Activated CD8-positive, alpha-beta T cell treated with anti-CD3 and anti-CD28 coated beads, Interleukin-2, amount 10 ng/mL, durations not matched to agents 7 days and 5 days (primary cell): ENCODE measurements at places on chromosomes 4 and X.

GRCh38 chr4:71665358-71665757 lies 118.5 kb downstream of the GC start:
- DNase-seq = no peak
- no peaks in the 10 kb centered on the region for H3K36me3 ChIP-seq
- H3K27me3 ChIP-seq = no peaks in the 10 kb centered on the region

- H3K36me3 ChIP-seq = no peaks in the 10 kb centered on the region
- H3K4me3 ChIP-seq = no peak overlapping the region
- peaks cover 3% of the 10 kb centered on the region for H3K4me1 ChIP-seq
- DNase-seq = no peak
Measured at GRCh38 chr4:81627590-81627989, 155.9 kb upstream of the RASGEF1B start.

- no peaks in the 10 kb centered on the region for H3K36me3 ChIP-seq
- no peak overlapping the region for H3K27ac ChIP-seq
- H3K4me3 ChIP-seq = no peak overlapping the region
- H3K27me3 ChIP-seq = peaks cover 18% of the 10 kb centered on the region
- no peak for DNase-seq
Measured at GRCh38 chr4:185115827-185116232, 27.2 kb upstream of the SLC25A4 start.

GRCh38 chr4:15657366-15657765 lies 2.2 kb upstream of the FBXL5 start:
- peaks cover 26% of the 10 kb centered on the region for H3K4me1 ChIP-seq
- H3K36me3 ChIP-seq = peaks cover 31% of the 10 kb centered on the region
- no peak overlapping the region for H3K4me3 ChIP-seq

- no peak overlapping the region for H3K4me3 ChIP-seq
- DNase-seq = no peak
- H3K36me3 ChIP-seq = no peaks in the 10 kb centered on the region
- peaks cover 2% of the 10 kb centered on the region for H3K27me3 ChIP-seq
Measured at GRCh38 chr4:4969298-4969697, 50.0 kb downstream of the CYTL1 start.

GRCh38 chr4:19285146-19285545 lies 966.6 kb upstream of the SLIT2 start:
- no peaks in the 10 kb centered on the region for H3K36me3 ChIP-seq
- H3K27me3 ChIP-seq = no peaks in the 10 kb centered on the region
- no peaks in the 10 kb centered on the region for H3K4me1 ChIP-seq
- H3K4me3 ChIP-seq = no peak overlapping the region
- H3K27ac ChIP-seq = no peak overlapping the region
- DNase-seq = no peak

DNA sequence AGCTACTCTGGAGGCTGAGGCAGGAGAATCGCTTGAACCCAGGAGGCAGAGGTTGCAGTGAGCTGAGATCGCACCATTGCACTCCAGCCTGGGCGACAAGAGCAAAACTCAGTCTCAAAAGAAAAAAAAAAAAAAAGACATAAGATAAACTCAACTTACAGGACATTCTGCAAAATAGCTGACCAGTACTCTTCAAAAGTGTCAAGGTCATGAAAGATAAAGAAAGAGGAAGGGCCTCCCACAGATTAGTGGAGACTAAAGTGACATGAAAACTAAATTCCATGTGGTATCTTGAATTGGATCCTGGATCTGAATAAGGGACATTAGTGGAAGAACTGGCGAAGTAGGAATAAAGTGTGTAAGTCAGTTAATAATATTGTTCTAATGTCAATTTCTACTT lies 63.3 kb downstream of the ZNF182 start:
- peaks cover 3% of the 10 kb centered on the region for H3K36me3 ChIP-seq
- H3K27me3 ChIP-seq = no peaks in the 10 kb centered on the region
- H3K27ac ChIP-seq = no peak overlapping the region
- H3K4me1 ChIP-seq = peaks cover 7% of the 10 kb centered on the region
- no peak for DNase-seq
- H3K4me3 ChIP-seq = no peak overlapping the region

DNA sequence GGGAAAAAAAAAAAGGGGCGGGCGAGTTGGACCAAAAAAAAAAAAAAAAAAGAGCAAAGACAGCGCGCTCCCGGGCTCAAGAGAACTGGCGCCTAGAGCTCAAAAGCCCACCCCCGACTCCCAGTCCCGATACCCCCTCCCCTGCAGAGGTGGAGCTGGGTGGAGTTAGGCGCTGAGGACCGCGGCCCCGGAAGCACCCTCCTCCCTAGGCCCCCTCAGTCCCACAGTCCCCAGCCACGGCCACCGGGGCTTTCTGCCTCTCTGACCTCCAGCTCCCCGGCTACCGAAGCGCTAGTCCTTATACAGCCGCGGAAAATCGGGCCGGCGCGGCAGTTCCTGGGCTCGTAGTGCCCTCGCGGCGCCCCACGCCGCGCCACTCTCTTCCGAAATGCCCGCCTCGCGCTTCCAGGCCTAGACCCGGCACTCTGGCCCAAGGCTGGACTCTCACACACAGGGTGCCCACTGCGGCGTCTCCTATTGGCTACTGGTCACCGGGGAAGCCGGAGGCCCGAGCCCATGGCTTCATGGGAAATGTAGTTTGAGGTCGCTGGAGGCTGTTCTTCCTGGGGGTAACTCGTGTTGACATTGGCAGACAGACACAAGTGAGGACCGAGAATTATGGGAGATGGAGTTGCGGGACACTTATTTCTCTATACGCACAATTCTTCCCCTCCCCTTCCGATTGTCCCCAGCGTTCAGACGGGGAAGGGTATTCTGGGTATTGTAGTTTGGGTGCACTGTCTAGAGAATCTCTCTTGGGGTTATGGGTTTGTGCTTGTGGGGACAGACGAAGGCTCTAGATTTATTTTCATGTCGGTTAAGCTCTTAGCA lies at the start of gene ENOX2:
Gene ENOX2 (minus strand): TSS at position 427 of the 831 bp plus-strand sequence. CDS start 199,993 bp downstream, outside the sequence.
- H3K36me3 ChIP-seq = peaks cover 4% of the 10 kb centered on the region
- H3K4me3 ChIP-seq = no peak within 1 kb of the TSS
- DNase-seq = peak; percentile 87
- H3K27ac ChIP-seq = peak within 1 kb of the TSS; percentile 78

DNA sequence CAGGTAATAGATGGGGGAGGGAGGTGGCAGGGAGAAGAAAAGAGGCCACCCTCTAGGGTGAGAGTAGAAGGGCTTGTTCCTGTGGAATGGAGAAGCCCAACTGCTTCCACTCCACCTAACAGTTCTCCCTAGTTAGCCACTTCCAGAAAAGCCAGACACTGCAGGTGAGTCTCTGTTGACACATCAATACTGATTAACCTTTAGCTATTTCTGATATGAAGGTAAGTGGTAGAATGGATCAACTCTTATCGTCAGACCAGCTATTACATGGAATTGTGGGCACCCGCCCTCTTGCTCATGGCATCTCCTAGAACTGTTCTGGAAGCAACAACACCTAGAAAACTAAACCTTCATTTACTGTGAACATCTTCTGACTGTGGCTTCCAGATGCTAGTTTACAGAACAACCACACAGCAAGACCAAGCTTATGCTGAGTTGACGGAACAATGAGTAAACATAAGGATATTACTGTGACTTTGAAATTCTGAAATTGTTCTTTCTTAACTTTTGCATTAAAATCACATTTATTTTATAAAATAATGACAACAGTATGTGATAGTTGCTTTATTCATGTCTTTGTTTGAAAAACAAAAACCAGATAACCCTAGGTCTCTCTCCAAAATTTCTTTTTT lies 44.7 kb downstream of the ANXA3 start:
- no peaks in the 10 kb centered on the region for H3K36me3 ChIP-seq
- no peak overlapping the region for H3K27ac ChIP-seq
- no peak for DNase-seq
- H3K27me3 ChIP-seq = no peaks in the 10 kb centered on the region
- H3K4me3 ChIP-seq = no peak overlapping the region

DNA sequence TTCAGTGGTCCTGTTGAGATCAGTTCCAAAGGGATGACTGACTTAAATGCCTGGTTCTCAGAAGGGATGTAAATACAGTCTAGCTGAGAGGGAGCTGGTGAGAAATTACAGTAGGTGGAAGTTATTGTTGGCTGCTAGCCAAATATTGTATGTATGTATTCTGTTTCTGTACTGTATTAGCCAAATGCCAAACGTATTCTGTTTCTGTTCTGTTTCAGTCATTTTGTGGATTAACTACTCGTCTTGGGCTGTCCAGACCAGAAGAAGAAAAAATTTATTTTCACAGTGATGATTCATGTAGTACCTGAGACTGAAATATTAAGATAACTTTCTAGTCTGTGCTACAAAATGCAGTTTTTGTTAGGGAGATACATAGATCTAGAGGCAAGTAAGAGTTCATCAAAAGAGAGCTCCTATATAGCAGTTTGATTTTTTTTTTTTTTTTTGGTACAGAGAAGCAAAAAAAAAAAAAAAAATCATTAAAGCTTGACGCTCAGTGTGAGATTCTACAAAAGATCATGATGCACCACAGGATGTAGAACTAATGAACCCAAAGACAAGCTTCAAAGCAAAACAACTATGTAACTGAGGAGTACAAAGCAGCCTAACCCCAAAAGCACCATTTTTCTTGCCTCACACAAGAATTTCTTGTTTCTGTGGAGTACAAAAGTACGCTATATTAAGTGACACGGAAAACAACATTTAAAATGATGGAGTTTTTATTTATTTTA lies 54.8 kb downstream of the CASP6 start:
- H3K27me3 ChIP-seq = no peaks in the 10 kb centered on the region
- peaks cover 44% of the 10 kb centered on the region for H3K4me1 ChIP-seq
- H3K36me3 ChIP-seq = peaks cover 47% of the 10 kb centered on the region

DNA sequence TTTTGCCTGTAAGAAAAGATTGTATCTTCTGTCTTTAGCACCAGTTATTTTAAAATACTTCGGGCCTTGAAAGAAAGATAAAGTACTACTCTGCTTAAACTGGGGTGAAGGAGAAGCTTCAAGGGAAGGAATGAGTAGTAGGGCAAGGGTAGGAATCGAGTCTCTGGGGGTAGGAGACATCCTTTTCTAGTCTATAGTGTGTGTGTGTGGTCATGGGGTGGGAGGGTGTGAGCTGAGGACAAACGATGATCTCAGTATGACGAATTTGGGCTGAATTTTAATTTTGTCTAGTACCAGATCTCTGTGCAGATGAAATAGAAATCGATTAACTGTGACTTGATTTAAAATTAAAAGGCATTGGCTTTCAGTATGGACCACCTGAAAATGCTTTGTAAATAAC lies 3.3 kb upstream of the MYOZ2 start:
- H3K4me1 ChIP-seq = no peaks in the 10 kb centered on the region
- no peak overlapping the region for H3K4me3 ChIP-seq
- no peaks in the 10 kb centered on the region for H3K36me3 ChIP-seq
- H3K27me3 ChIP-seq = peaks cover 3% of the 10 kb centered on the region
- H3K27ac ChIP-seq = no peak overlapping the region
- no peak for DNase-seq

DNA sequence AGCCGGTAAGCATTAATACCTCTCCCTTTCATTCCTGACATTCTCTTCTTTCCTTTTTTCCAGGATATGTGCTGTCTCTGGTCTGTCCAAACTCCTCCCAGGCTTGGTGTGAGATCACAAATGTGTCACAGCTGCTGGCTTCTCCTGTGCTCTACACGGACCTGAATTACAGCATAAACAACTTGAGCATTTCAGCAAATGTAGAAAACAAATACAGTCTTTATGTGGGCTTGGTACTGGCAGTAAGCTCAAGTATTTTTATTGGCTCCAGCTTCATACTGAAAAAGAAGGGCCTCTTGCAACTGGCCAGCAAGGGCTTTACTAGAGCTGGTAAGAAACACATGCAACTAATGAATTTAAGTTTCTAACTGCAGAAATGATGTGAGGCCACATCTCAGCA lies 8.4 kb downstream of the NIPAL1 start:
- no peak for DNase-seq
- no peak overlapping the region for H3K4me3 ChIP-seq
- H3K27ac ChIP-seq = no peak overlapping the region
- H3K4me1 ChIP-seq = peaks cover 10% of the 10 kb centered on the region
- H3K36me3 ChIP-seq = no peaks in the 10 kb centered on the region
- peaks cover 5% of the 10 kb centered on the region for H3K27me3 ChIP-seq

DNA sequence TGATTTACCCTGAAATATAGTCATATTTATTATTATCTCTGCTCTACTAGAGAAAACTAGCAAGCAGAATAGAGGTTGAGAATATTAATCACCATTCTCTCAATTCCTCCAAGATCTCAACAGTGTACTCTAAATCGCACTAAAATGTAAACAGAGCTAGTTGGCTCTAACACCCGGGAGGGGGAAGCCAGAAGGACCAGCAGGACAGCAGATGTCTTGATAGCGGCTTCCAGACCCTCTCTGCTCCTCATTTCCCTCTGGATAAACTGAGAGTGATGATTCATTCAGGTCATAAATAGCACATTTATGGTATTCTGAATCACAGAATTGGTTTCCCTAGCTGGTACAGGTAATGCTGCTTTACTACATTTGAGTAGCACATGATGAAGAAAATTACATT lies 82.5 kb downstream of the TBC1D9 start:
- no peak for DNase-seq
- H3K36me3 ChIP-seq = no peaks in the 10 kb centered on the region
- H3K4me1 ChIP-seq = peaks cover 10% of the 10 kb centered on the region
- H3K27ac ChIP-seq = no peak overlapping the region

GRCh38 chr4:3712112-3712805 lies 53.9 kb upstream of the ADRA2C start:
- DNase-seq = no peak
- no peak overlapping the region for H3K4me3 ChIP-seq
- H3K4me1 ChIP-seq = no peaks in the 10 kb centered on the region
- no peaks in the 10 kb centered on the region for H3K27me3 ChIP-seq
- H3K36me3 ChIP-seq = no peaks in the 10 kb centered on the region

GRCh38 chr4:102411408-102411807 lies 66.1 kb upstream of the SLC39A8 start:
- DNase-seq = no peak
- no peak overlapping the region for H3K4me3 ChIP-seq
- H3K27ac ChIP-seq = no peak overlapping the region
- H3K4me1 ChIP-seq = no peaks in the 10 kb centered on the region

DNA sequence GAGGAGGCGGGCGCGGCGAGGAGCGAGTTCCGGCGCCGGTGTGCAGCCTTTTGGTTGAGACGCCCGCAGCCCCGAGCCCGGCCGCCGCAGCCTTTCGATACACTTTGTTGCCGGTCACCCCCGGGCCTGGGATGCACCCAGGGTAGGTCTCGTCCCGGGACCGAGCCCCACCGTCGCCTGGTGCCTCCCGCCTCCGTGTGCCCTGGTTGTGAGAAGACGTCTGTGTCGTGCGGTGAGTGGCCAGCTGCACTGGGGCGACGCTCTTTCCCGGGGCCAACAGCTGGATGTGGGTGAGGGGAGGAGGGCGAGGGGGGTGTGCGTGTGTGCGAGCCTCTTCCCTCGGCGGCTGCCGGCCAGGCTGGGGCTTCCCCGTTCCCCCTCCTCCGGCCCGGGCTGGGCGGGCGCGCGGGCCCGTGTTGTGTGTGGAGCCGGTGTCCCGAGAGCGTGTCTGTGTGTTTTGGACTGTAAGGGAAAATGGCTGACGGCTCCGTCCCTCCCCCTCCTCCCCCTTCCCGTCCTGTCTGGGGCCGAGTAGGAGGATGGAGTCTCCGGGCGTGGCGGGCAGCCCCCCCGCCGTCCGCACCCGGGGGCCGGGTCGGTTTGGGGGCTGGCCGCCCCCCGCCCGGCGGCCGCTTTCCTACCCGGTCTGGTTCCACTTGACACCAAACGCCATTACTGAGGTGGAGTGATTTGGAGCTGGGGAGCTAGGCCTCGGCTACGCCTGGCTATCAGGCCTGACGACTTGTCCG lies 807 bp downstream of the USP9X start:
- H3K4me3 ChIP-seq = peak overlapping the region; percentile 77
- DNase-seq = peak; percentile 56
- H3K36me3 ChIP-seq = peaks cover 22% of the 10 kb centered on the region
- H3K27ac ChIP-seq = peak overlapping the region; percentile 100
- H3K27me3 ChIP-seq = no peaks in the 10 kb centered on the region
